Colonic mucosa (tissue), 4 donors: ENCODE measurements at places on chromosomes 6 and 20. TPM values are rescaled to one million over a fixed set of nuclear protein-coding genes. Genes with fewer than 3 reads are reported as not detected.

DNA sequence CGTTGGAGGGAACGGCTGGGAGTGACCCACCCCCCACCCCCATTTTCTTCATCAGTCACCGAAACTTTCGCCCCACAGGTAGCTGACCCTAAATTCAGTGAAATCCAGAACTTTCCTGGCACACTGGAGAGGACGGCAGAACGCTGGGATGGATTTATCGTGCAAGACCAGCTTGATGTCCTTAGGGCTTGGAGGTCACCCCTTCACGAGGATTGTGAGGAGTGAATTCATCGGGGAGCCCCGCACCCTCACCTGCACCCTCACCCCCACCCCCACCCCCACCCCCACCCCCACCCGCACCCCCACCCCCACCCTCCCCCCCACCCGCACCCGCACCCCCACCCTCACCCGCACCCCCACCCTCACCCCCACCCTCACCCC is 13.3 kb upstream of the TCFL5 start:
- no peak overlapping the region for H3K27ac ChIP-seq
- no peak for DNase-seq
- no peaks in the 10 kb centered on the region for H3K27me3 ChIP-seq
- H3K4me3 ChIP-seq = no peak overlapping the region
- no peaks in the 10 kb centered on the region for H3K36me3 ChIP-seq
- H3K4me1 ChIP-seq = no peaks in the 10 kb centered on the region

- H3K4me1 ChIP-seq = no peaks in the 10 kb centered on the region
- H3K36me3 ChIP-seq = no peaks in the 10 kb centered on the region
- DNase-seq = no peak
- peaks cover 36% of the 10 kb centered on the region for H3K27me3 ChIP-seq
- H3K27ac ChIP-seq = no peak overlapping the region
These were observed 106.0 kb downstream of the TRIM27 start for GRCh38 chr6:28817808-28818145.

Gene SLC35D3
- 0.32 TPM for total RNA-seq

GRCh38 chr6:108078191-108078590 is 3.6 kb upstream of the OSTM1 start:
- DNase-seq = no peak
- no peak overlapping the region for H3K27ac ChIP-seq
- no peaks in the 10 kb centered on the region for H3K4me1 ChIP-seq
- H3K36me3 ChIP-seq = no peaks in the 10 kb centered on the region

DNA sequence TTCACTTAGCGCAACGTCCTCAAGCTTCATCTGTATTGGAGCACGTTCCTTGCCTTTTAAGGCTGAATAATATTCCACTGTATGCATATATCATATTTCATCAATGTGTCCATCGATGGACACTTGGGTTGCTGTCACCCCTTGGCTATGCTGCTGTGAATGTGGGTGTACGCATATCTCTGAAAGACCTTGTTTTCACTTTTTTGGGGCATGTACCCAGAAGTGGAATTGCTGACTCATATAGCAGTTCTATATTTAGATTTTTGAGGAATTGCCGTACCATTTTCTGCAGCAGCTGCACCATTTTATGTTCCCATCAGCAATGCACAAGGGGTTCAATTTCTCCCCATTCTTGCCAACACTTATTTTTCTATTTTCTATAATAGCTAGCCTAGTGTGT is 22.8 kb upstream of the SLC23A2 start:
- no peaks in the 10 kb centered on the region for H3K27me3 ChIP-seq
- H3K4me3 ChIP-seq = no peak overlapping the region
- no peaks in the 10 kb centered on the region for H3K36me3 ChIP-seq
- H3K4me1 ChIP-seq = no peaks in the 10 kb centered on the region
- no peak overlapping the region for H3K27ac ChIP-seq

Gene SGK1
- 41.5 TPM for total RNA-seq

- H3K4me3 ChIP-seq = no peak overlapping the region
- H3K36me3 ChIP-seq = no peaks in the 10 kb centered on the region
- H3K27ac ChIP-seq = no peak overlapping the region
- DNase-seq = no peak
These were observed 569.8 kb downstream of the QKI start for GRCh38 chr6:163984124-163984936.
